ENCODE measurements at places on chromosomes 11 and 22. TPM values are rescaled to one million over a fixed set of nuclear protein-coding genes. Genes with fewer than 3 reads are reported as not detected.

LRP5 gene
- total RNA-seq, result 101 TPM

PRDM11 gene
- 7.9 TPM for total RNA-seq

EMID1 gene
- total RNA-seq, result 9.1 TPM

TPBGL gene
- not detected for total RNA-seq

BAIAP2L2 gene
- under 0.01 TPM for total RNA-seq

DDIAS gene
- total RNA-seq, result 1.8 TPM

TUB gene
- total RNA-seq, result 0.65 TPM

All from lung microvascular endothelial cell (primary cell).